Progenitor cell of endocrine pancreas (in vitro differentiated cells): ENCODE measurements at places on chromosomes 16 and 17. TPM values are rescaled to one million over a fixed set of nuclear protein-coding genes. Genes with fewer than 3 reads are reported as not detected.

Gene ITPRIPL2
- total RNA-seq: 12.0 and 13.8 TPM in 2 replicates

DNA sequence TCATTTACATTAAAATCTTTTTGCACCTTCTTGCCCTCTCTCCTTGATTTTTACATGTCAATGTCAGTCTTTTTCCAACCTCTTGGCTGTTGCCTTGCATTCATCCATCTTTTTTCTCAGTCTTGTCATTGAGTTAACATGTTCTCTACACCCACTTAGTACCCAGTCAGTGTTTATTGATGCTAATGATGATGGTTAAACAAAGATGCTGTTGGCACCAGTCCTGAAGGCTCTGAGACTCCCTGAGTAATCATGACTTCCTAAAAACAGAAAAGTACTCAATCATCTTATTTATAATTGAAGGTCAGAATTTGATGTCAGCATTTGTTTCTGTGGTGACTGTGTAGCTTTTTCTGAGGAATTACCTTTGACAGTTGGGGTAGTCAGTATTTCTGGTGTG, 104.5 kb downstream of the NLK start:
- H3K4me1 ChIP-seq: peaks cover 15% of the 10 kb centered on the region
- H3K27ac ChIP-seq: no peak overlapping the region
- no peak overlapping the region for H3K4me3 ChIP-seq
- H3K27me3 ChIP-seq: no peaks in the 10 kb centered on the region

DNA sequence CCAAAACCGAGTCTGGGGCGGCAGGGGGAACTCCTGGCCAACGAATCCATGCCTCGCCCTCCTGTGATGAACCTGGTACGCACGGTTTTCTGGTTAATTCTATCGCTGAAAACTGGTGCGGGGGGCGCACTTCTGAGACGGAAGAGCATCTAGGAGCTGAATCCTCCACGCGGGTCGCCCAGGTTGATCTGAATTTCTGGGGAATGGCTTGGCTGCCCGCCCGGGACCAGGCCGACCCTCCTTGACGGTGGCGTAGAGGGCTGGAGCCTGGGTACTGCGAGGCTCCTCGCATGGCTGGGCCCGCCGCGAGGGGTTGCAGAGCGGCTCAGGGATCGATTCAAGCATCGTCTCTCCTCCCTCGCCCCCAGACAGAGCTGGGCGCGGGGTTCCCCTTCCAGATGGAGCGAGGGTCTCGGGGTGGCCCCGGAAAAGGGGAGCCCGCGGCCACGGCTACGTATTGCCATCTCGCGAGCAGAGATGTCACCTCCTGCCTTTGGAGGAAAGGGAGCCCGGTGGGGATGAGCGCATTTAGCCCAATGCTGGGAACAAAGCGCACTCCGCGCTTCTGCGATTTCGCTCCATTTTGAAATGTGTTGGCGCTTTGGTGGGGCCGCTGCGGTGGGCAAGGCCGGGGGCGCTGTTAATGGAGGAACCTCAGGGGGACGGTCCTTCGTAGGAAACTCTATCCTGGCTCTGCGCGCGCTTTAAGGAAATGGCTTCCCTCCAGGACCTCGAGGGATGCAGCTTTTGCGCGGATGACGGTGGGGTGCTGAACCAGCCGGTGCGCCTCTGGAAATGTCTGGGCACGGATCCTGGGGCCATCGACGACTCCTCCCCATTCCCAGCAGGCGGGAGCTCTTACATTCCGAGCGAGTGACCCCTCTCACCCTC, 2.7 kb downstream of the MAPT start:
- peaks cover 71% of the 10 kb centered on the region for H3K27me3 ChIP-seq
- DNase-seq: no peak
- H3K27ac ChIP-seq: no peak overlapping the region
- peaks cover 3% of the 10 kb centered on the region for H3K4me1 ChIP-seq
- H3K36me3 ChIP-seq: no peaks in the 10 kb centered on the region

GRCh38 chr16:69329369-69330285, 761 bp downstream of the PDF start:
- DNase-seq: no peak
- peaks cover 12% of the 10 kb centered on the region for H3K4me1 ChIP-seq
- peak overlapping the region; percentile 81 for H3K27ac ChIP-seq
- peak overlapping the region; percentile 77 for H3K4me3 ChIP-seq
